ENCODE measurements at places on chromosomes 1 and 21.
A peak's percentile ranks its signal among the peaks of the same experiment; 100 is the strongest.

DNA sequence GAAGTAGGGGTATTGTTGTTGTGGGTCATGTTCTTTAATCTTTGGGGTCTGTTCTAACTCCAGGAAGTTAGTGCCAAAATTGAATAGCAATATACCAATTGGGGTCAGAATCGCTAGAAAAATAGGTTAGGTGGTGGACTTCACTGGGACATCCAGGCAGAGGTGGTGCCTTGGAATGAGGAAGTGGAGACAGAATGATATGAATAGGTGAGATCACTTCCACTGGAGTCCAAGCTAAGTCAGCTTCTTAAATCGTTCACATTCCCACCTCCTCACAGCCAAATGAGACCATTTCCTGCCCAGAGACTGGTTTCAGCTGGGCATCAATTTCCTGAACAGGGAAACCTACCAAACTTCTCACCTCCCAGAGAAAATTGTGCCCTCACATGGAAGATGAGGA lies 137.8 kb upstream of the RAB4A start:
- H3K27ac ChIP-seq: no peak overlapping the region
- peaks cover 14% of the 10 kb centered on the region for H3K27me3 ChIP-seq
- H3K4me3 ChIP-seq: no peak overlapping the region
- no peak for DNase-seq
- peaks cover 23% of the 10 kb centered on the region for H3K4me1 ChIP-seq

DNA sequence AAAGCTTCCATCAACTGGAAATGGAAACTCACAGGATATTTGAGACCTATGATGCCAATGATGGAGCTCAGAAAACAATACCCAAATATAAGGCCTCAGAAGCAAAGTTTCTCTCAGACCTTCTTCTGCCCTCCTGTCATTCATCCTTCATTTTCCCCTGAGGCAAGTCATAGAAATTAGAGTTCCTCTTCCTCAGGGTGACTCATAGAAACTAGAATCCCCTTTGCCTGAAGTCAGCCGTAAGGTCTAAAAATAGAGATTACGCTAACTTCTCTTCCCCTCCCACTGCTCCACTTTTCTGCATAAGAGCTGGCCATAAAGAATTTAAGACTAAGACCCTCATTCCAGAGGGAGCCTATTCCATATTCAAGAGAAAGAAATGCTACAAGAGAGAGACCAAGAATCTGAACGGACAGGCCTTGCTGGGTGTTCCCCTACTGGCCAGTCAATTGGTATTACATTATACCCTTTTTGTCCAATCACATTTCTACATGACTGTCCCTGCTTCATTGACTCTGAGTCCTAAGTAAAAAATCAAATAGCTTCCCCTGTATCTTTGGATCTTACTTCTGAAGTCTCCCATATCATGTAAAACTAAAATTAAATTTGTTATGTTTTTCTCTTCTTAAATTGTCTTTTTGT lies 994.9 kb downstream of the ADGRL2 start:
- no peak for DNase-seq
- H3K4me1 ChIP-seq: peaks cover 21% of the 10 kb centered on the region
- no peak overlapping the region for H3K27ac ChIP-seq
- no peak overlapping the region for H3K4me3 ChIP-seq

DNA sequence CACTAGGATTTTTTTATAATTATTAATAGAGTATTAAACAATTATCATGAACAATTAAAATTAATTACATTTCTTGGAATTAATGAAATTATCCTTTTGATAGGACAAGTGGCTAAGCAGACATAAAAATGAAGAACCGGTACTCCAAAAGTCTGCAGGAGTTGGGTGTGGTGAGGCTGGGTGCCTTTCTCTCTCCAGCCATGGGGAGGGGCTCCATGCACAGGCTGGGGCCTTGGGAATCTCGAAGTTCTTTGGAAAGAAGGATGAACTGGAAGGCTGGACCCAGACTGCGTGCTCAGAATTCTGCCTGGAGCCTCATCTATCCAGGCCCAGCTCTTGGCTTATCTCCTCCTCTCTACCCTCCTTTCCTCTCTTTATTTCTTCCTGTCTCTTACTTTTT lies 94.1 kb downstream of the ACTL8 start:
- no peak overlapping the region for H3K4me3 ChIP-seq
- H3K4me1 ChIP-seq: no peaks in the 10 kb centered on the region
- H3K36me3 ChIP-seq: no peaks in the 10 kb centered on the region
- no peak overlapping the region for H3K27ac ChIP-seq
- peak; percentile 36 for DNase-seq
- H3K27me3 ChIP-seq: peaks cover 7% of the 10 kb centered on the region

- H3K4me3 ChIP-seq: no peak overlapping the region
- no peaks in the 10 kb centered on the region for H3K36me3 ChIP-seq
Measured at GRCh38 chr1:186183219-186183618, 191.8 kb downstream of the TPR start.

DNA sequence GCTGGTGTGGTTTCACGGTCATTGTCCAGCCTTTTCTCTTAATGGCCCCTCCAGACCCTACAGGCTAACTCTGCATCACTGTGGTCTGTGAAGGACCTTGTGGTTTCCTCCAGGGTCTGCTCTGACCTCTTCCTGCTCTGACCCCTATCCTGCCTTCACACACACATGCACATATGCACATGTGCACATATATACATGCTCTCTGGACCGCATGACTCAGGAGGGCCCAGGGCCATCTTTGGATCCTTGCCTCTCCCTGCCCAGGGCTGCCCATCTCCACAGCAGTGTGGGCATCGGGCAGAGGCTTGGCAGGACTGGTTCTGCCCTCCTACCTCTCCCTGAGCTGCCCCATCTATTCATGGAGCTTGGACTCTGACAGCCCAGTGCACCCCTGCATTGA lies 510.9 kb downstream of the PTPRU start:
- H3K36me3 ChIP-seq: no peaks in the 10 kb centered on the region
- no peaks in the 10 kb centered on the region for H3K4me1 ChIP-seq
- no peaks in the 10 kb centered on the region for H3K27me3 ChIP-seq
- no peak for DNase-seq
- no peak overlapping the region for H3K4me3 ChIP-seq

GRCh38 chr1:18348354-18348753 lies 132.4 kb upstream of the KLHDC7A start:
- no peak for DNase-seq
- H3K4me3 ChIP-seq: no peak overlapping the region
- H3K27me3 ChIP-seq: no peaks in the 10 kb centered on the region
- no peak overlapping the region for H3K27ac ChIP-seq
- peaks cover 45% of the 10 kb centered on the region for H3K4me1 ChIP-seq

DNA sequence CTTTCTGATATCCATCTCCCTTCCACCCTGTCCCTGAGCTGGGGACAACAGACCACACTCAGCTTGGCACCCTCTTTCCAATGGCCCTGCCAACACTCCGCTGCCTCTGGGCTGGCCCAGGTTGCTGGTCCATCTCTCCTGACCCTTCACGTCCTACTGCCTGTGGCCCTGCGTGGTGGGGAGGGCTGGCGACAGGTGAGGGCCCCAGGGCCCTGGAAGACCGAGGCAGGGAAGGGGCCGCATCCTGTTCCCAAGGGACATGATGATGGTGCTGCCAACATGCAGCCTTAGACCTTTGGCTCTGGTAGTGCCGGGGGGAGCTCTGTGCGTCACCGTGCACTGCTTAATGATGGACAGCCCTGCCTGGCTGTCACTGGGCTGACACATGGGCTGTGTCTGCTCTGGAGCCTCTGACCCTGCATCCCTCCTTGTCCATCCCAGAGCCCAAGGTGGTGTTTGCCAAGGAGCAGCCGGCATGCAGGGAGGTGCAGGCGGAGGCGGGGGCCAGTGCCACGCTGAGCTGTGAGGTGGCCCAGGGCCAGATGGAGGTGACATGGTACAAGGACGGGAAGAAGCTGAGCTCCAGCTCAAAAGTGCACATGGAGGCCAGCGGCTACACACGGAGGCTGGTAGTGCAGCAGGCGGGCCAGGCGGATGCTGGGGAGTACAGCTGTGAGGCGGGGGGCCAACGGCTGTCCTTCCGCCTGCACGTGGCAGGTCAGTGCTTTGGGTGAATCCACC lies 65.2 kb downstream of the OBSCN start:
- peaks cover 9% of the 10 kb centered on the region for H3K27me3 ChIP-seq
- no peak overlapping the region for H3K4me3 ChIP-seq
- DNase-seq: no peak
- no peak overlapping the region for H3K27ac ChIP-seq

GRCh38 chr1:224182057-224182865 lies 779 bp upstream of the DEGS1 start:
- peaks cover 8% of the 10 kb centered on the region for H3K36me3 ChIP-seq
- H3K4me3 ChIP-seq: peak overlapping the region; percentile 78
- no peaks in the 10 kb centered on the region for H3K27me3 ChIP-seq
- H3K4me1 ChIP-seq: peaks cover 31% of the 10 kb centered on the region
- peak overlapping the region; percentile 69 for H3K27ac ChIP-seq

DNA sequence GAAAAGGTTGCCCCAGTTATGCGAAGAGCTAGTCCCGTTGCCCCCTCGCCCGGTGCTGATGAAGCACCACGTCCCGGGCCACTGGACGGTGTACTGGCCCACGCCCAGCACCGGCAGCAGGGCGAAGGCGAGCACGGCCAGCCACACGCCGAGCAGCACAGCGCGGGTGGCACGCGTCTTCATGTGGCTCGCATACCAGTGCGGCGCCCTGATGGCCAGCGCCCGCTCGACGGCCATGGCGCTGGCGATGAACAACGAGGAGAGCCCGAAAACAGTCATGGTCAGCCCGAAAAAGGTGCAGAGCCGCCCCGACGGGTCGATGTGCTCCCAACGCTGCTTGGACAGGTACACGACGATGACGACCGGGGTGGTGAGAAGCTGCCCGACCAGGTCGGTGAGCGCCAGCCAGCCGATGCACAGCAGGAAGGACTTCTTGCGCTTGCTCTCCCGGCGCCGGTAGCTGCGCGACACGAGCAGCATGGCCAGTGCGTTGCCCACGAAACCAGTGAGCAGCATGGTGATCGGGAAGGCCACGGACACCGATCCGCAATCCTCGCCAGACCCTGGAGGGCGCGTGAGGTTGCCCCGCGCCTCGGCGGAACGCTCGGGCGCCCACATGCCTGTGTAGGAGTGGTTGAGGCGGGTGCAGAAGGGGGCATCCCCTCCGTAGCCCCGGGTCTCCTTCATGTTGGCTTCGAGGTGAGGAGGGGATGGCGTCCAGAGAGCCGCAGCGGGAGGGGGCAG lies 553 bp downstream of the PTGER3 start:
- H3K4me1 ChIP-seq: peaks cover 9% of the 10 kb centered on the region
- peaks cover 43% of the 10 kb centered on the region for H3K27me3 ChIP-seq
- DNase-seq: peak; percentile 38
- no peaks in the 10 kb centered on the region for H3K36me3 ChIP-seq

- H3K36me3 ChIP-seq: peaks cover 11% of the 10 kb centered on the region
- DNase-seq: peak; percentile 77
- peaks cover 17% of the 10 kb centered on the region for H3K4me1 ChIP-seq
- H3K27ac ChIP-seq: peak overlapping the region; percentile 70
- no peak overlapping the region for H3K4me3 ChIP-seq
Measured at GRCh38 chr1:3471356-3472087, 17.1 kb downstream of the ARHGEF16 start.

- no peak overlapping the region for H3K27ac ChIP-seq
- H3K4me1 ChIP-seq: peaks cover 17% of the 10 kb centered on the region
- no peak overlapping the region for H3K4me3 ChIP-seq
- no peaks in the 10 kb centered on the region for H3K27me3 ChIP-seq
- peaks cover 3% of the 10 kb centered on the region for H3K36me3 ChIP-seq
- DNase-seq: no peak
Measured at GRCh38 chr1:88701275-88701674, 17.2 kb downstream of the PKN2 start.

GRCh38 chr21:14452031-14452726 lies 69.2 kb upstream of the HSPA13 start:
- no peaks in the 10 kb centered on the region for H3K36me3 ChIP-seq
- no peak overlapping the region for H3K27ac ChIP-seq
- no peak for DNase-seq
- peaks cover 12% of the 10 kb centered on the region for H3K4me1 ChIP-seq
- H3K4me3 ChIP-seq: no peak overlapping the region
- no peaks in the 10 kb centered on the region for H3K27me3 ChIP-seq

DNA sequence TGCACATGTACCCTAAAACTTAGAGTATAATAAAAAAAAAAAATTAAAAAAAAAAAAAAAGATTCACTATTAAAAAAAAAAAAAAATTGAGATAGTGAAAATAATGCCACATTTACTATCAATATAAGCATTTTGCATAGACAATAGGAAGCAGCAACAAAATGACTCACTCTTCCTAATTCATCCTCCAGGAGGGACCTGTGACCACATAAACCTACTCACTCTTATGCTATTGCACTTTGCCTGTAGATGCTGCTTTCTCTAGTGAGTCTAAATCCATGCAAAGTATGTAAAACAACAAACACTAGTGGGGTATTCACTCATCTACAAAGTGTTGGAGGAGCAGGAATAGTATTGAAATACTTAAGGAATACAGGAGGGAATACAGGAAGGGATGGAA lies 2.9 kb downstream of the OR10J5 start:
- 0 out of 2 replicates have a peak, but pooled peaks cover 1% of the 10 kb centered on the region for H3K36me3 ChIP-seq
- H3K4me1 ChIP-seq: no peaks in the 10 kb centered on the region
- H3K4me3 ChIP-seq: no peak overlapping the region
- DNase-seq: no peak
- H3K27ac ChIP-seq: no peak overlapping the region

DNA sequence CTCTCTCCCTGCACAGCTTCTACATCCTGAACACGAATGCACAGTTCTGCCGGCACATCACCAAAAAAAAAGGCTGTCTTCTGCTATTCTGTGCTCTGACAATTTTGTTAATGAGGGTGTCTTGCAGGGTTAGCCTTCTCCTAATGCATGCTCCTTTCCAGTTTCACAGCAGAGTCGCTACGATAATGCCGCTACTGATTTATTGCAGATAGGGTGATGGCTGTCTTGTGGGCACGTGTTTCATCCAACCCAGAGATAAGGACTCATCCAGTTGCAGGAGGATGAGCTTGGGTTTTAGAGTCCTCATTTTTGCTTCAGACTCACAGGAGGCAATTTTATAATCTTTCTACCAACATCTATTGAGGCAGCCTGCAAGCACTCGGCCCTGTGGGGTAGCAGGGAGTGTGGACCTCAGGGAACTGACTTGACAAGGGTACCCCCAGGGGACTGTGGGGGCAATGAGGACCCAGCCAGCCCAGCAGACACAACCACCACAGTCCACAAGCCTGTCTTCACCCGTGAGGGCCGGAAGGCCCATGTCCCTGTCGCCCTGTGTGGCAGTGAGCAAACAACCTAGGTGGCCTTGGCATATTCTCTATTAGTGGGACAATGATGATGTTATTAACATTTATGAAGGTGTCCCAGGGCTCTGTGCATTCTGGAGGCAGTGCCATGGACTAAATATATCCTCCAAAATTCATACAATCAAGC lies 15.4 kb upstream of the UTS2 start:
- no peak overlapping the region for H3K4me3 ChIP-seq
- no peaks in the 10 kb centered on the region for H3K4me1 ChIP-seq

DNA sequence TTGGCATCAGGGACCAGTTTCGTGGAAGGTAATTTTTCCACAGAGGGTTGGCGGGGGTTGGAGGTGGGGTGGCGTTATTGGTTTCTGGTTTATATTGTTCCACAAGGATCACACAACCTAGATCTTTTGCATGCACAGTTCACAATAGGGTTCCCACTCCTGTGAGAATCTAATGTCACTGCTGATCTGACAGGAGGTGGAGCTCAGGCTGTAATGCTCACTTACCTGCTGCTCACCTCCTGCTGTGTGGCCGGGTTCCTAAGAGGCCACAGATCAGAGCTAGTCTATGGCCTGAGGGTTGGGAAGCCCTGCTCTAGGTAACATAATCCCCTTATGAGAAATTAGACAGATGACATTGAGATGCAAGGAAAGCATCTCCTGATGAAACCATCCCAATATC lies 12.6 kb downstream of the GBP5 start:
- H3K4me3 ChIP-seq: no peak overlapping the region
- no peak for DNase-seq
- no peaks in the 10 kb centered on the region for H3K36me3 ChIP-seq
- H3K4me1 ChIP-seq: peaks cover 15% of the 10 kb centered on the region
